ENCODE measurements at places on chromosomes 16 and 17.

DNA sequence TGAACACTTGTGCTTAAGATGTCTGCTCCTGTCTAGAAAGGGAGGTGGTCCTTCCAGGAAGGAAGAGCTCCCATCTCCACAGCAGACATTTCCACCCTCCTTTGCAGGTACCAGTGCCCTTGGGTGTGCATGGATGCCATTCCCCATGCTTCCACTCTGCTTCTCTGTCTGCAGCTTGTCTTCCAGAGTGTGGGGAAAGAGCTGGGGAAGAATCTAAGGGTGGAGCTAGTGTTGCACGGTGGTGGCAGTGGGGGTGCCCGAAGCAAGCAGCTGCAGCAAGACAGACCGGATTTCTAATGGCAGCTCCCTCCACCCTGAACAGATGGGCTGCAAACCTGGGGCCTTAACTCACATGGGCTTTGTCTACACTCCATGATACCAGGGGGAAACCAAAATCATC lies 22.6 kb upstream of the HOXB13 start:
- no peak for DNase-seq

GRCh38 chr16:54934481-54935265 lies 4.0 kb downstream of the IRX5 start:
- DNase-seq = no peak

GRCh38 chr17:73325527-73325842 lies 13.7 kb upstream of the CDC42EP4 start:
- no peak for DNase-seq

DNA sequence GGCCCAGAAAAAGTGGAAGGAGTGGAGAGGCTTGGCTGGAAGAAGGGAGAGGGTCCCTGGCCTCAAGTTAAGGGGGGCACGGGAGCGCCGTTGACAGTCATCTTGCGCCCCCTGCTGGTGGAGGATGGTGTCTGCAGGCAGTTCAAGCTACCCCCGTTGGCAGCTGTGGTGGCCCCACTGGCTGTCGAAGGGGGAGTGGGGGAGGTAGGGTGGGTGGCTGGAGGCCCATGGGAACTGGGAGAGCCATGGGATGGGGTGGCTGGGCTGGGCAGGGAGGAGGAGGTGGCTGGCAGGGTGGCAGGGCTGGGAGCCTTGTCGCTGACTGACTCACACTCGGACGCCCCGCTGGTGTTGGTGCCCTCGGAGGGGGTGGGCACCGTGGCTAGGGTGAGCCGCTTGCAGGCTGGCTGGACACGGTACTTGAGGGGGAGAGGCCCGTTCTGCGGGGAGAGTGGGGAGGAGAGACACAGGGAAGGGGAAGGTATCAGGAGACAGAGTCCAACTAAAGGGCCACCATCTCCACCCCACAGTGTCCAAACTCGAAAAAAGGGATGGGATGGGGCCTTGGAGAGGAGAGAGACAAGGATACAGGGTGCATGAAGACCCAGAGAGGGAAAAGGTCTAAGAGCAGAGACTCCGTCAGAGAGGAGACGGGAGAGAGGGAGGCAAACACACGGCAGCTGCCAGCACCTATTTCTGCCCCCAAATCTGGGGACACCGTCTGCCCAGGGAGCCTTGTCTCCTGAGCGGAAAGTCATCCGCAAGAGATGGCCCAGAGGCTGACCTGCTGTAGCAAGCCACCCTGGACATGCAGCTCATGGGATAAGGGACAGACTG lies 5.2 kb downstream of the CISD3 start:
- DNase-seq = peak; percentile 58

GRCh38 chr16:4535627-4536108 lies 2.9 kb downstream of the CDIP1 start:
- no peak for DNase-seq

GRCh38 chr17:6969323-6969726 lies 26.5 kb upstream of the ALOX12 start:
- no peak for DNase-seq

DNA sequence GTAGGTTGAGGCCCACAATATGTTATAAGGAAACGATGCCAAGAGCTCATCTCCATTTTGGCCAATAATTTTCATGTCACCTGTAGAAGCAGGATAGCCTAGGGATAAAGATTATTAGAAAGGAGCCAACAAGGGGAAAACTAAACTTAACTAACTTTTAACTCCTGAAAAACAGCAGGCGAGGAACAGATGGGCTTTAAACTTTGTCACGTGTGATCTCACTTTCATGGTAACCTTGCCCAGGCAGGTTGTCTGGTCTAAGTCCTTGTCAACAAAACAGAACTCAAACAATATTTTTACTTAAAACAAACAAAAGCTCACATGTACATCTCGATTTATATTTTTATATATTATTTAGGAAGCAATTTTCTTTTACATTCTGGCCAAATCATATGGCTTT lies 1672.0 kb downstream of the TP53TG3F start:
- no peak for DNase-seq

DNA sequence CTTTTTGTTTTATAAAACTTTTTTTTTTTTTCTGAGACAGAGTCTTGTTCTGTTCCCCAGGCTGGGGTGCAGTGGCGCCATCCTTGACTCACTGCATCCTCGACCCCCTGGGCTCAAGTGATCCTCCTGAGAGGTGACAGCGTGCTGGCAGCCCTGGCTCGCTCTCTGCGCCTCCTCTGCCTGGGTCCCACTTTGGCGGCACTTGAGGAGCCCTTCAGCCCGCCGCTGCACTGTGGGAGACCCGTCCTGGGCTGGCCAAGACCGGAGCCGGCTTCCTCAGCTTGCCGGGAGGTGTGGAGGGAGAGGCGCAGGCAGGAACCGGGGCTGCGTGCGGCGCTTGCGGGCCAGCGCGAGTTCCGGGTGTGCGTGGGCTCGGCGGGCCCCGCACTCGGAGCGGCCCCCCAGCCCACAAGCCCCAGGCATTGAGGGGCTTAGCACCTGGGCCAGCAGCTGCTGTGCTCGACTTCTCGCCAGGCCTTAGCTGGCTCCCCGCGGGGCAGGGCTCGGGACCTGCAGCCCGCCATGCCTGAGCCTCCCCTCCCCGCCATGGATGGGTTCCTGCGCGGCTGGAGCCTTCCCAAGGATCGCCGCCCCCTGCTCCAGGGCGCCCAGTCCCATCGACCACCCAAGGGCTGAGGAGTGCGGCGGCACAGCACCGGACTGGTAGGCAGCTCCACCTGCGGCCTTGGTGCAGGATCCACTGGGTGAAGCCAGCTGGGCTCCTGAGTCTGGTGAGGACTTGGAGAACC lies 49.6 kb upstream of the HELZ start:
- DNase-seq = no peak

DNA sequence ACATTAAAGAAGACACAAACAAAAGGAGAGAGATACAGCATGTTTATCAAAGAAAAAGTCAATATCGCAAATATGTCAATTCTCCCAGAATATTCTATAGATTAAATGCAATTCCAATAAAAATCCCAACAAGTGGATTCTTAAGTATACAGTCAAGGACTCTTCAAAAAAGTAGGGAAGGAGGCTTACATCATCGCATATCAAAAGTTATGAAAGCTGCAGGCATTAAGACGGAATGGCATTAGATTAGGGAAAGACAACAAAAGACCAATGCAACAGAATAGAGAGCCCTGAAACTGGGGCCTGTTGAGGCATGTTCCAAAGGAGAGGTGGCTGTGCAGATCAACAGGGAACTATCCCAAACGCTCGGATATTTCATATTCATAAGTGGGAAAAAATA lies 76.0 kb downstream of the MARCHF10 start:
- DNase-seq = no peak

DNA sequence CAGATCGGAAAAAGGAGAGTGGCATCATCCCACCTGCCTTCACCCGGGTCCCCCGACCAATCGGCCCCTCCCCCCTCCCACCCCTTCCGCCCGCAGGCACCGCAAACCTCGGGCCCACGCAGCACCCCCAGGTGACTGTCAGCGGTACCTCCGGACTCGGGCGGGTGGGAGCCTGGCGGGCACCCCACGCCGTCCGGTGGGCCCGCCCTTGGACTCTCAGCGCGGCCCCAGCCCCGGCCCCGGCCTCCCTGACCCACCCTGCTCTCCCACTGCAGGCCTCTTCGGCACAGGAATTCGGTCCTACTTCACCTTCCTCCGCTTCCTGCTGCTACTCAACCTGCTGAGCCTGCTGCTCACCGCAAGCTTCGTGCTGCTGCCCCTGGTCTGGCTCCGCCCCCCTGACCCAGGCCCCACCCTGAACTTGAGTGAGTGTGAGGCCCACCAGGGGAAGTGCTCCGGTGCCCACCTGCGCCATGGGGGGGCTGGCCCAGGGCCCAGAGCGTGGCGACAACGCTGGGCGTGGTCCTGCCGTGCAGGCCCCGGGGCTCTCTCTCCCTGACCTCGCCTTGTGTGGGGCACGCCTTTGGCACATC lies 1.6 kb downstream of the TMC8 start:
- no peak for DNase-seq

GRCh38 chr17:17150448-17150800 lies 55.7 kb downstream of the PLD6 start:
- DNase-seq = no peak

- DNase-seq = peak; percentile 61
Observed at GRCh38 chr16:15055141-15056053, 477 bp downstream of the NTAN1 start.

GRCh38 chr17:64506576-64507412 lies at the start of gene CEP95:
CEP95 (plus strand) TSS chr17:64506977; CDS start chr17:64507098, 121 bp downstream.
- peak; percentile 99 for DNase-seq

- DNase-seq = no peak
Observed at GRCh38 chr17:46922487-46922803, 515 bp upstream of the GOSR2 start.

GRCh38 chr17:43736389-43736788 lies 22.2 kb downstream of the SOST start:
- no peak for DNase-seq

DNA sequence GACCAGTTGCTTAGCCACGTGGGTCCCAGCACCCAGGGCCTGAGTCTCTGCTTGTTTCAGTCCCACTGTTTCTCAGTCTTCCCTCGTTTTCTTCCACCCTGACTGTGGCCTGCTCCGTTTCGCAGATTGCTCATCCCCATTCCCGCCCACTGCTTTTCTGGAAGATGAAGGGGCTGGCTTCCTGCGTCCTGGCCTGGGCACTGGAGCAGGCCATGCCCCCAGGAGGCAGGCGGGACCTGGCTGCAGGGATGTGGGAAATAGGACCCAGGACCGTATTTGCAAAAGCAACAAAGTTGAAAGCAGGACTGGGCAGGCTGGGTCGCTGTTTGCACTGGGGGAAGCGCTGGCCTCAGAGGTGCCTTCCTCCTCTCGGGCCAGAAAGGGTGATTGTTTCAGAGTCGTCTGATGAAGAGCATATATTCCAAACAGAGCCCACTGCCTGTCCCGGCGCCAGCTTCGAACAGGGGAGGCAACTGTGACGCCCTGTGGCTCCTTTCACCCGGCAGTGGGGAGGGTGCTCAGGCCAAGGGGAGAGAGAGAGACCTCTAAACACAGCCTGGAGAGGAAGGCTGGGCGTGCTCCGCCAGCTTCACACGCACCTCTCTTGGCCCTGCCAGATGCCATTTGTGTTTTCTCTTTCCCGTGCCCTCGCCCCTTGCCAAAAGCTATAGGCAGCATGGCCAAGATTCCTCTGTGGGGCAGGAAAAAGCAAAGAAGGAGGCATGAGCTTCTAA lies 108.6 kb downstream of the CMIP start:
- no peak for DNase-seq

DNA sequence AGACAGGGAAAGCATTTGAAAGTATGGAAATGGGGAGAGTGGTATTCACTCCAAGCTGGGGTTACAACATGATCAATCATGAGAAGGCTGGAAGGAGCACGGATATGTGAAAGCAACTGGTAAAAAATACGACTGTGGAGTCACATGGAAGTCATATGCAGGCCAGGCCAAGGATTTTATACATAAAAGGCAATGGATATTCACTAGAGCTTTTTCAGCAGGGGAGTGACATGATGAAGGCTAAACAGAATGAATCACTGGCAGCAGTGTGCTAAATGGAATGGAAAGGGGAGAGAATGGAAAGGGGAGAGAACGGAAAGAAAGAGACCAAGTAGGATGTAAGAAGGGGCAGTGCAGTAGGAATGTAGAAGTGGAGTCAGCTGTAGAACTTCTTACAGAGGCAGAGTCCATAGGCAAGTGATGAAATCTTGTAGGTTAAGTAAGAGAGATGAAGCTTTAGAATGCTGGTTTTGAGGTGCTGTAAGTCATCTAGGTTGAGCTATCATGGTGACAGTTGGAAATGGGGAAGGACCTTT lies 13.0 kb upstream of the NETO2 start:
- no peak for DNase-seq

GRCh38 chr17:50640686-50641351 lies 6.1 kb downstream of the ABCC3 start:
- DNase-seq = no peak

- no peak for DNase-seq
Observed at GRCh38 chr16:63372283-63372682, 1336.0 kb upstream of the CDH8 start.

GRCh38 chr16:8851761-8852403 lies 16.9 kb downstream of the CARHSP1 start:
- DNase-seq = no peak

- DNase-seq = no peak
Observed at GRCh38 chr17:10048629-10049350, 143.7 kb upstream of the RCVRN start.

- DNase-seq = no peak
Observed at GRCh38 chr17:6496116-6496481, 51.8 kb downstream of the PIMREG start.

GRCh38 chr17:78925662-78926555 lies 722 bp upstream of the TIMP2 start:
- DNase-seq = no peak

DNA sequence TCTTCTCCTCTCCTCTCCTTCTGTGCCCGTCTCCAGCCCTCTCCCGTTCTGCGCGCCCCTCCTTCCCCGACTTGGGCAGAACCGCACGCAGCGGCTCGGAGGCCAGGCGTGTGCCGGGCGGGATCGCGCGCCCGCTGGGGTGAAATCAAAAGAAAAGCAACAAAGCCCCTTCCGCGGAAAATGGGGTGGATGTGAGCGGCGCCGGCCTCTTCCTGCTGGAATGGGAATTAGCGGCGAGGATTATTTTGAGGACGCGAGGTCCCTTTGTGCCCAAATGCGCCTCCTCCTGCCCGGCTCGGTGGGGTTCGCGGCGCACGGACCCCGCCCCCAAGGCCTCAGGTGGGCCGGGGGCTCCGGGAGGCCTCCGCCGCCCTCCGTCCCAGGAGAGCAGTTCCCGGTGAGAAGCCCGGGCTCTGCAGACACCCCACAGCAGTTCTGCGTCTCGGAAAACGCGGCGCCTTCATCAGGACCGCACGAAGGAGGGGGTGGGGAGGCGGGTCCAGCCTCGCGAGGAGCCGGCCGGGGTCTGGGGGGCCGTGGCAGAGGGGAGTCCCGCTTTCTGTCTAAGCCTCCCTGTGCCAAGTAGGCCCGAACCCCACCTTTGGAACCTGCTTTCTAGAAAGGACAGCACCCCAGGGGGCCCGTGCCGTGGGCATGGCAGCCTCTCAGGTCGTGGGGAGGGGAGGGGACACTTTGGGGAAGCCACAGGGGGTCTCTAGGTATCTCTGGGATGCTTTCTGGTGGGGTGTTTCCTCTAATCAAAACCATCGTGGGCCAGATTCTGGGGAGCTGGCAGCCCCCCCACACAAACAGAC lies 91.0 kb upstream of the CBX4 start:
- DNase-seq = no peak

GRCh38 chr17:45311760-45312476 lies 4.9 kb downstream of the MAP3K14 start:
- peak; percentile 38 for DNase-seq

- DNase-seq = no peak
Observed at GRCh38 chr17:69947027-69947759, 127.8 kb upstream of the KCNJ16 start.

- DNase-seq = no peak
Observed at GRCh38 chr17:51540151-51540550, 279.8 kb downstream of the UTP18 start.

Data from activated naive CD4-positive, alpha-beta T cell (primary cell).